ENCODE measurements at places on chromosomes 13 and 19.
A peak's percentile ranks its signal among the peaks of the same experiment; 100 is the strongest.

GRCh38 chr13:18962168-18962734 is 219.4 kb downstream of the TUBA3C start:
- no peak for DNase-seq

GRCh38 chr19:12956446-12957388 is at the start of gene GADD45GIP1:
Gene GADD45GIP1 (minus strand): TSS chr19:12957223. CDS start chr19:12957212, 11 bp downstream.
- DNase-seq, result peak; percentile 83

DNA sequence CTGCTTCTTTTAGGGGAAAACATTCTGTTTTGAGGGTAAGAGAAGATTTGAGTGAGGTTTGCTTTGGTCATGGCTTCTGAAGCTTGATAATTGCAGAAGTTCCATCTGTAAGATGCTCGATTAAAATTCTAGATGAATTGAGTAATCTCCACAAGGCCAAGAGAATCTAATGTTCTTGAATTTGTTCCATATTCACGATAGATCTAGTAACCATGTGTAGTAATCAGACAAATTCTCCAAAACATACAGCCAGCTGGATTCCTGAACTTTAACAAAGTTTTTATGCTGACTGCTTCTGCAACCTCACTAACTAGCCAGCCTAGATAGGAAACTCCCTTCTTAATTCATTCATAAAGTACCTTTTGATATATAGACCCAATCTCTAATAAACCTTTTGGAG is 92.7 kb downstream of the COL4A2 start:
- no peak for DNase-seq

DNA sequence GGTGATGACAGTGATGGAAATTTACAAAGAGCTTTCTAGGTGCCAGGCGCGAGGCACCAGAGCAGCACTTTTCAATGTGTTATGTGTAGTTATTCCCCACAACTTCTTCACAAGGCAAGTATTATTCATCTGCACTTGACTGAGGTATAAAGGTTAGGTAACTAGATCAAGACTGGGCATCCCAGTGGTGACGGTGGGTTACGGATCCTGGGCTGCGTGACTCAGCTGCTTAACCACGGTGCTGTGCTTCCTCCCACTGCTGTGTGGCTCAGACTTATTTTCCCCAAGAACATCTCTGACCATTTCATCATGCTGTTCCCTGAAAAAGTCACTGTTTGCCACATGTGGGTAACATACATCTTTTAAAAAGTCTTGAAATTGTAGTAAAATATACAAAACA is 19.3 kb downstream of the EDDM13 start:
- DNase-seq, result no peak

GRCh38 chr13:40537146-40537895 is 129.1 kb downstream of the FOXO1 start:
- DNase-seq, result no peak

GRCh38 chr19:41939861-41940730 is 11.8 kb upstream of the ERFL start:
- DNase-seq, result no peak

DNA sequence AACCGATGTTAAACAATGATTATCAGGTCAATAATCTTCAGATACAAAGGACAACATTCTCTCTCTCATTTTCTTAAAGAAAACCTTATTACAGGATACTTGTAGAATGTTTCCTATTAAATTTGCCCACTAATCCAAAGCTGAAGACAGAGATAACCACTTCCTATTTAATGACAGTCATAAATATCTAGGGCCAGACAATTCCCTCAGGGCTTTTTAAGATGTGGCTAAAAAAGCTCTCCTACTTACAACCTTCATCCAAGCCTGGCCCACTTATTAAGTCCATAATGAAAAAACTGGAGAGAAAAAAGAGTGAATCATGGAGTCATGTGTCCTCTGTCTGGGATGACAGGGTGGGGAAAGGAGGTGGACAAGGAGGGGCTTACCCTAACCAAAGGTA is 235.9 kb downstream of the KLF12 start:
- DNase-seq, result no peak

DNA sequence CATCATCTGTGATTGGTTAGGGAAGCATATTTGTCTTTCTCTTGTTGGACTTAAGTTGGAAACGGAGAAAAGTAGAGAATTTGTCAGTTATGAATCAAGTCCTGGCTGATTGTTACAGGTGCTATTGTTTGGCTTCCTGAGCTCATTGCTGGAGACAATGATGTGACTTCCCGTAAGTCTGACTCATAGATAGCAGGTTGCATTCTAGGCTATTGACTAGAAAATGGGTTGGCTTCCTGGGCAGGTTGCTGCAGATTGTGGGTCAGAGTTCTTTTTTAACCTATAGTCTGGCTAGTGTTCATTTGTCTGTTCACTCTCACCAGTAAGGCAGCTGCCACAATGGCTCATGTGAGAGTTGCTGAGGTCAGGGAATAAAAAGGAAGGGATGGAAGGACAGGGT is 101.5 kb downstream of the CCNA1 start:
- DNase-seq, result no peak

- DNase-seq, result no peak
Observed at GRCh38 chr19:45940515-45940805, 25.9 kb upstream of the NANOS2 start.

- peak; percentile 65 for DNase-seq
Observed at GRCh38 chr19:3450796-3451411, 29.4 kb downstream of the SMIM24 start.

All from left ventricle myocardium inferior (tissue), 1 donor.